ENCODE measurements at places on chromosomes 7 and 10.
A peak's percentile ranks its signal among the peaks of the same experiment; 100 is the strongest.

GRCh38 chr7:92343714-92344113 is 97.9 kb downstream of the ANKIB1 start:
- no peak for DNase-seq

GRCh38 chr7:80659120-80660055 is 20.9 kb downstream of the CD36 start:
- DNase-seq: no peak

DNA sequence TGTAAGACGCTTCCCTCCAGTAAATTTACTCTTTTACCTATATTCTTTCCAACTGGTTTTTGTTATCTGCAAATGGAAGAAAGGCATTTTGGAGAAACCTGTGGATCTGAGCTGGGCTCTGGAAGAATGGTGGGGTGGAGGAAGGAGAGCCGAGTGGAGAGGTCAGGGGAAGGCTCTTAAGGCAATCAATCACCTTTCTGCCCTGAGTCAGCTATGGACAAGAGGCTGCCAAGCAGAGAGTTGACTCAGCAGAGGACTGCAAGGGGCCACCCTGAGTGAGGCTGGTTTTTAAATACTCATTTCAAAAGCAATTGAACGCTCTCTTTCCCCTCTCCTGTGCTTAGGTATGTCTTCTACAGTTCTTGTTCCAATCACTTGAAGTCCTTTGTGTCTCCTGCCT is 81.8 kb downstream of the SPAG6 start:
- DNase-seq: no peak

GRCh38 chr10:83945982-83946718 is 193.2 kb upstream of the GHITM start:
- no peak for DNase-seq

DNA sequence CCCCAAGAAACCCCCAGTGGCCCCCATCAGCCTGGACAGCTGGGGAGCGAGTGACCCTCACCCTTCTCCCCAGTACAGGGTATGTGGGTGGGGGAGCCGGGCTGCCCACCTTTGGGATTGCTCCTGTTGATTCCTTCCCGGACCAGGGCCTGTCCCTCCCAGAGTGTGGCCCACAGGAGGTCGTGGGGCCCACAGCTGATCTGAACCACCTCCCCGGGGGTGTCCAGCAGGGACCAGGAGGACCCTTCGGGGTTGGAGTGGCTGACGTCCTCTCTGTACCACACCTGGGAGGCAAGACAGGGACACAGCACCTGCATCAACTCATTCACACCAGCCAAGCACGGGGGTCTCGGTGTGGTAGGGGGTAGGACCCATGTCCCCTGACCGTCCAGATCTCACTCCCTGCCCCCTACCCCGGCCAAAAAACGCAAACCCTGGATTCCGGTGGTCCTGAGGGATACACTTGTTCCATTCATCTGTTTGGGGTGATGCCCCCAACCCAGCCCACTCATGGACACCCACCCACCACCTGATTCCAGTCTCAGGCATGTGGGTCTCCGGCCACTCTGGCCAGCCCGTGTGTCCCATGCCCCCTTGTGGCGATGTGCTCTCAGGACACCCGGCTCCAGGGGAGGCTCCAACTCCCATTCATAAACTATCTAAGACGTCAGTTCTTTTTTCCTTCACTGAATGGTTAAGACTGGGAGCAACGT is 10.9 kb downstream of the TECPR1 start:
- peak; percentile 75 for DNase-seq

DNA sequence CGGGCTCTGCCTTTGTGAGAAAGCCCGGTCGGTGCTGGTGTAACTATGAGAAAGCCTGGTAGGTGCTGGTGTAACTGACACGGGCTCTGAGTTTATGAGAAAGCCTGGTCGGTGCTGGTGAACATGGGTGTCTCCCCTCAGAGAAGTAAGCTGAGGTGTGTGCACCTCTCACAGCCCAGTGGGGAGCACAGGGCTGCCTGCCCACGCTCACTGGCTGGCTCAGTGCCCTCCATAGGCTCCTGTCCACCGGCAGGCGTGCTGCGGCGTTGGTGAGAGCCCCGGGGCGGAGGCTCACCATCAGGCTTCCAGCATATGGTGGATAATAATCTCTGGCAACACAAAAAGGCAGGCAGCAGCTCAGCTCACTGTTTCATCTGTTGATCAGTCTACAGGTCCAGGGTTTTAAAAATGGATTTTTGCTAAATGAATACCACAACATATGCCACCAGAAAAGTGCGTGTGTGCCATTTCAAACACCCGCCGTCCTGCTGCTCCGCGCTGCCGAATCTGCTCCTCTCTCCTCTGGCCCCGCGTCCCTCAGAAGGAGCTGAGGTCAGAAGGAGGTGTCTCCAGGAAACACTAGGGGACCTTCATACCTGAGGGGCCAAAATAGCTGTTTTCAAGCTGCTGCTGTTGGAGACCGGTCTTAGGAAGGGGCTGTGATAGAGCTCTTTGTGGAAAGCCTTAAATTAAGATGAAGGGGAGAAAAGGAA is 365.7 kb downstream of the DNAJB6 start:
- peak; percentile 60 for DNase-seq

- DNase-seq: no peak
These were observed at the start of gene OLAH for GRCh38 chr10:15043674-15044073. Gene OLAH (plus strand): TSS chr10:15043943. CDS start chr10:15047289, 3,346 bp downstream.

GRCh38 chr7:40694991-40695390 is 560.2 kb downstream of the SUGCT start:
- no peak for DNase-seq

GRCh38 chr7:22393913-22394729 is 37.2 kb upstream of the RAPGEF5 start:
- no peak for DNase-seq

DNA sequence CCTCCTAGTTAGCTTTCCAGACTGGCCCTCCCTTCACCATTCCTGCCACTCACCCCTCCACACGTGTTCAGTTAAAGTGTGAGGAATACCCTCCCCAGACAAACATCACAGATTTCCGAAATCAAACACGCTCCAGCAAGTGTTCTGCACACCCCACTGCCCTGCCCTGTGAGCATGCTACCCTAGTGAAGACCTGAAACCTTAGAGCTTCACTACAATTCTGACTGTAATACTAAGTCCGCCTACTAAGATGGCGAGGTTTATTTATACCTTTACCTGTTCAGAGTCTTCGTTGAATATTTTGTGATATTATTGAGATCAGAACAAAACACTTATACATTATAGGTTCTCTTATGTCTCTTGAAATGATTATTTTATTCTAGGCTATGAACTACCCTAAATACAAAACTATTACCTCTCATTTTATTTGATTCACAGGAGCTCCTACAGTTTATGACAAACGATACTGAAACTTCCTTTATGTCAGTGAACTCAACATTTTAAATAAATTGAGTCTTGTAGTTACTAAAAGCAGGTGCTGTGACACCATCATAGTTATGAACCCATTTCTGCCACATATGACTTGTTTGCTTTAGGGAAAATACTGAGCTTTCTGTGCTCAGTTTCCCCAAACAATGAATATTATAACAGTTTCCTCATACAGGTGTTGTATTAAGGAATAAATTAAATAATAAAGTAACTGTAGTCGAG is 8.6 kb downstream of the SCIN start:
- DNase-seq: no peak

DNA sequence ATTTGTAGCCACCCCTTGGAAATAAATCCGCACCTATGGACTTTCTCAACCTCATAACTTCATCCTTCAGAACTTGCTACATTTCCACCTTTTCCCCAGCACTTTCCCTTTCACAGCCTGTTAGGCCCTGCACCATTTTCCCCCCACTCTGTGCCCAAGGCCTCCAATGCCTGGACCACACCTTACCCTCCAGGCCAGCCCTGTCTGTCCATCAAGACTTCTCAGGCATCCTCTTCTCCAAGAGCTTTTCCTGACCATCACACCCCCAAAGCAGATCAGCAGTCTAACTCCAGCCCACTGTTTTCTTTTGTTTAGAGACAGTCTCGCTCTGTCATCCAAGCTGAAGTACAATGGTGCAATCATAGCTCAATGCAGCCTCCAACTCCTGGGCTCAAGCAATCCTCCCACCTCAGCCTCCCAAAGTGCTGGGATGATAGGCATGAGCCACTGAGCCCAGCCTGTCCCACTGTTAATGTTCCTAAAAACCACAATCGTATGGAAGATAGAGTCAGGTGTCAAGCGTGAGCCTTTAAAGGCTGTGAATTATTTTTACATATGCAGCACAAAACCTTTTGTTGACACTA is 116.8 kb downstream of the PARD3 start:
- no peak for DNase-seq

- no peak for DNase-seq
These were observed 68.4 kb downstream of the PTEN start for GRCh38 chr10:87931836-87932230.

- DNase-seq: no peak
These were observed 162.8 kb upstream of the SEMA3C start for GRCh38 chr7:81081616-81082015.

- DNase-seq: no peak
These were observed 1.7 kb upstream of the LDB1 start for GRCh38 chr10:102121739-102122372.

DNA sequence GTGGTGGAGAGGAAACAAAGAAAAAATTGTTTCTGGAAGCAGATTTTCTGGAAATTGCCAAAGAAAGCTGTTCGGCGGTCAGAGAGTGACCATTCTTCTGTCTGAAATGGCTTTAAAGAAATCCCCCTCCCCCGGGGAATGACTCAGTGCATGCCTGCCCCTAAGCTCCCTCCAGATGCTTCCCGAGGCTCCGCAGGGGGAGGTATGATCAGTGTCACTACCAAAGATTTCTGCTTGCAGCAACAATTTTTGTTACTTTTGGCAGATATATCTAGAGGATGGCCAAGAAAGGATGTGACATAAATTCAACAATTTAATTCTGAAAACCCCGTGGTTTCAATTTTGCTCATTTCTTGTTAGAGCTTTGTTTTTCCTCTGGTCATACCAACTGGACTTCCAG is 163.9 kb downstream of the JCAD start:
- peak; percentile 91 for DNase-seq

- DNase-seq: no peak
These were observed 14.9 kb downstream of the CREB3L2 start for GRCh38 chr7:137987018-137987349.

- no peak for DNase-seq
These were observed 35.6 kb downstream of the VPS41 start for GRCh38 chr7:38873433-38873832.

GRCh38 chr7:70719125-70719524 is 412.8 kb upstream of the GALNT17 start:
- DNase-seq: no peak

- DNase-seq: no peak
These were observed 13.7 kb downstream of the CPED1 start for GRCh38 chr7:121002048-121002756.

- no peak for DNase-seq
These were observed 794.6 kb upstream of the LRRN3 start for GRCh38 chr7:110296321-110296720.

DNA sequence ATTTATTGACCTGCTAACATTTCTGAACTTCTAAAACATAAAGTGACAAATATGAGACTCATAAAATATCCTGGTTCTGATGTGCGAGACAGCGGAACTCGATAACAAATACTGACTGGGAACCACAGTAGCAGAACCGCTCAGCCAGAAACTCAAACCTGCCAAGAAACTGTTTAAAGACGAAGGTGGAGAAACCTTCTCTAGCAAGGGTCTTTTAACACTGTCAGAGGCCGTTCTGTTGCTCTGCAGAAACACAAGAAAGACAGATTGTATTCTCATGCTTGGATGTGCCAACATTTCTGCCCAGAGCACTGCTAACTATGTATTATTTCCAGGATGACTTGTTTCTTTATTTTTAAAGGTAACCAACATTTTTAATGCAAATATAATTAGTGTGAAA is 514.8 kb upstream of the ADARB2 start:
- no peak for DNase-seq

DNA sequence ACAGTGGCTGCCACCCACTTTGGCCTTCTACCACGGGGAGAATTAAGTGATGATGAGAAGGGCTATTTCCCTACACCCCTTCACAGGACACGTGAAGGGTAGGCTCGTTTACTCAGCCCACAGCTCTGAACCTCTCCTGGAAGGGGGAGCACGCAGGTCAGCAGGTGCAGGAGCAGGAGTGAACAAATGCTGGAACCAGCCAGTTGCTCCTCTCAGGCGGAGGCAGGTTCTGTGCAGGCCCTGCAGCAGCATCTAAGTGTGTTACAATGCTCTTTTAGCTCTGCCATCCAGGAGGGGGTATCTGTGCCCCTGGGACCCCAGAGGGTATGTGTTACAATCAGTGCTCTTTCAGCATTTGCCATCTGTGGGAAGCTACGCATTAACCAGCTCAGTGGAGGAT is 61.2 kb downstream of the AHR start:
- DNase-seq: no peak

GRCh38 chr7:132417103-132417906 is 159.0 kb downstream of the PLXNA4 start:
- DNase-seq: no peak

GRCh38 chr10:3579845-3580244 is 205.2 kb downstream of the KLF6 start:
- DNase-seq: no peak

DNA sequence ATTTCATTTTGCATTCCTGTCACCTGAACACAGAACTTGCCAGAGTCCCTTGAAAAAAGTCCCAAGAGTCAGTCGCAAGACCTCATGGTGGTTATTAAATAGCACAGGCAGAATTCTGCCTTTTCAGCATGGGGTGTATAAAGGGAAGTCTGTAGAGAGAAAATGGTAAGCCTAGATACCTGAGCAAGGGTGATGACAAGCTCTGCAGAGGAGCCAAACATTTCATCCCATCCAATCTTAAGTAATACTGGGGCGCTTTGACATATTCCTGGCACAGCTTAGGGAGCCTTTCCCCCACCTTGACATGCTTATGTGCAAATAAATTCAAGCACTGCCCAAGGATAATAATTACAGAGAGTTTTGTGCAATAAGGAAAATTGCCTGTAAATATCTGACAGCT is 213.0 kb downstream of the INHBA start:
- no peak for DNase-seq

DNA sequence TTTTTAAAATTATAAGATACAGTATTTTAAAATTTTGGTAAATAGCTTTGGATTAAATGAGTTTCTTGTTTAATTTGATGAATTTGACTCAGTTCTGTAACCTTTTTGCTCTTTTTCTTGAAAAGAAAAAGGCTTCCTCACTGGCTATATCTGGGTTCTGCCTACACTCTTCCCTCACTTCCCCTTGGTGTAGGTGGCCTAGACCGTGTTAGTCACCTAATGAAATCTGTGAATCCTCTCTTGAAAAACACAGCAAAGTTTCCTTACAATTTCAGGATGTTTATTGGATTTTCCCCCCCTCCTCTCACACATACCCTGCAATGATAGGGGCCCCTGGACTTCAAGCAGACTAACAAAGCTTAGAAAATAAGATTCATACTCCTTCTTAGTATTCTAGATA is 231.6 kb downstream of the ADK start:
- no peak for DNase-seq

- no peak for DNase-seq
These were observed 63.2 kb downstream of the CACNB2 start for GRCh38 chr10:18203471-18203870.

- no peak for DNase-seq
These were observed 130.2 kb downstream of the GPR37 start for GRCh38 chr7:124635416-124635815.

DNA sequence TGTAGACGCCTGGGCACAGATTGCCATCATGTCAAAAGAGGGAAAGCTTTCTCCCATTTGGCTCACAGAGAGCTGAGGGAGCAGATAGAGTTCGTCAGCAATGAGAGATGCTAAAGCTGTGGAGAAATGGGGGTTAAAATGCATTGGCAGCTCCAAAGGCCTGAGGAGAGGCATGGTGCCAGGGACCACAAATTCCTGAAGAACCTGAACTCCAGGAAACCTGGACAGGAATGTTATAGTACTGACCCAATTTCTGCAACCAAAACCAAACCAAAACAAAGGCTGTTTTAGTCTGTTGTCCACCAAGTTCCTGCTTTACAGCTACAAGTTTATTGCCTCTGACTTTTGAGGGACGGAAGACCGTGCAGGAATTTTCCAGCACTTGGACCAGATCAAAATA is 575.7 kb downstream of the REEP3 start:
- DNase-seq: no peak

Data from aorta (tissue), 5 donors.